ENCODE measurements at places on chromosomes 13 and 19.

DNA sequence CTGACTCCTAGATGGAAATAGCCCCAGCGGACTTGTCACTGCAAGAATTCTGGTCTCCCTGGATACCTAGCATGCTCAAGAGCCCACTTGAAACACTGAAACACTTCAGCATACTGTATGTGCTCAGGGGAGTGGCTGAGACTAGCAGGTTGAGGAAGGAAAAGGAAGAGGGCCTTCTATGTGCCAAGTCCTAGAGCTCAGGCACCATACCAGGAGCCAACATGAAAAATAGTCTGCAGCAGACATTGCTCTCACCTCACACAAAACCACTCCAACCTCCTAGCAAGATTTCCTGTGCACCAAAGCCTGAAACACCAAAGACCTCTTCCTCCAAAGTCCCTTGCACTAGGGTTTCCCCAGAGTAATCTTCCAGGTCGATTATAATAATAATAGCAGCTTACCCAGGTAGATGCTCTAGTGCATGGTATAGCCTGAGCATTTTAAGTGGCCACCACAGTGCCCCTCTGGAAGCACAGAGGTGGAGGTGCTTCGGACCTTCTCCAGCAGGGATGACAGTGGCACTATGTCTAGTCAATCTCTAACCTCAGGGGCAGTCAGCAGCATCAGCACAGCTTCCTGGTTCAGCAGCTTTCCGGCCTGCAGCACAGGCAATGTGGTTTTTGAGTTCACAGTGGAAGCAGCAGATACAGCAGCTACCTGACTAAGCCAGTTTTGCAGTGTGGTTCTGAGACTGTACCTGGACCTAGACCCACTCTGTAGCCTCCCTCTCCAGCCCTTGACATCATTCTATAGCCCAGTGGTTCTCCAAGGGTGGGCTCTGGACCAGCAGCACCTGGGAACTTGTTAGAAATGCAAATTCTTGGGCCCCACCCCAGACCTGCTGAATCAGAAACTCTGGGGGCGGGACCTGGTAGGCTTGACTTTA lies 45.6 kb upstream of the UBE2L5 start:
- DNase-seq = no peak

DNA sequence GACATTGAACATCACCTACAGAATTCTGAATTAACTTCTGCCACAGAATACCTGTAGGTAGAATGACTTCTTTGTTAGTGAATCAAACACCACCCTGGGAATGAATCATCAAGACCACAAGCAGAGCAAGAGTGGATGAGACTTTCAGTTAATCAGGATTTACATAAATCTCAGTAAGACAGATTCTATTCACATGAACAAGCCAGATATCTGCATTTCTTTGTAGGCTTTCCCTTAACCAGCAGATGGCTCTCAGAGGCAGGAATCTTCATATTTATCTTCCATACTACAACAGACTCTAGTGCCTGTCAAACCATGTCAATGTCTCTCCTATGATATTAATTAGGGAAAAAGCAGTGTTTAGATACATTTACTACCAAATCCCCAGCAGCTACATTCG lies 412.1 kb downstream of the KLF12 start:
- peak; percentile 28 for DNase-seq

GRCh38 chr19:39795001-39795400 lies 16.3 kb downstream of the LEUTX start:
- no peak for DNase-seq

DNA sequence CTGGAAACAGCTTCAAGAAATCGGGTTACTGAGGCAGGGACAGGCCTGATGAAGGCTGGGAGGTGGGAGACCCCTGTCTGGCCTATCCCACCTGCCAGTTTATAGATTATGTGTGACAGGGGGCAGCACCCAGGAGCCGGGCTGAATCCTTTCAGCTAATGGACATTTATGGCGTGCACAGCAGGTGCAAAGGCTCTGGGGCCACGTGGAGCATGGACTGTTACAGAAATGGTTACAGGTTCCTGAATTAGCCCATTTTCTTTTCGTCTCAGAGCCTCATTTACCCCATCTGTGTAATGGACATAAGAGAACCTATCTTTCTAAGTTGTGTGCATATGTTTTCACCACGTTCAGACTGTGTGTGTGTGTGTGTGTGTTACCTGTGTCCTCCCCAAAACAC lies 34.4 kb upstream of the TNFAIP8L1 start:
- no peak for DNase-seq

DNA sequence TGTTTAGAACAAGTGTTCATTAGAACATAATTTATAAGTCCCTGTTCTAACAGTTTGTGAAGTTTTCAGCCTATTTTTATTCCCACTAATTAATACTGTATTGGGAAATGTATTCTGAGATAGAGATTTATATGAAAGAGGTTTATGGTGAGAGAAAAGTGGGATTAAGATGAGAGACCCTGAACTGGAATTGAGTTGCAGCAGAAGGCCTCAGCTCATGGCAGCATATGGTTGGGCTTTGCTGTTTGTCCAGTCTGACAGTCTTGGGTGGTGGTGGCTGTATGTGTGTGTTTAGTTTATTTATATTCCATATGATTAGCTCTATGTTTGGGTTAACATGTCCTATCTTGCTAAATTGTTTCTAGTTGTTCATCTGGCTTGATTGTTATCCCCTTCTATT lies 575.1 kb downstream of the SLITRK5 start:
- DNase-seq = no peak

DNA sequence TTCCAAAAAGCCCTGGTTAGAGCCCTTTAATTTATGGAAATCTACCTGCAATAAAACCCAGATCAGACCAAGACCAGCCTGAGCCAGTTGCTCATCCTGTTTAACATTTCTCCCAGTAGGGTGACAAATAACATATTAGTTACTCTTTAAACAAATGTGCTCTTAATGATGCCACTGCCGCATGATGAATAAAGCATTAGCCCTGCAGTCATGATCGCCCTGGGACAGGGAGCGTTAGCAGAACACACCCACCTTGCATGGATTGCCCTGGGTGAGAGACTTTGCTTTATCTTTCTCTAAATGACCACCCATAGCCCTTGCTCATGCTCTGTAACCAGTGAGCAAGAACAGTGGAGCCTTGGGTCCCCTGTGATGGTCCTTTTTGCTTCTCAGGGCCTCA lies 362.4 kb downstream of the ENOX1 start:
- no peak for DNase-seq

DNA sequence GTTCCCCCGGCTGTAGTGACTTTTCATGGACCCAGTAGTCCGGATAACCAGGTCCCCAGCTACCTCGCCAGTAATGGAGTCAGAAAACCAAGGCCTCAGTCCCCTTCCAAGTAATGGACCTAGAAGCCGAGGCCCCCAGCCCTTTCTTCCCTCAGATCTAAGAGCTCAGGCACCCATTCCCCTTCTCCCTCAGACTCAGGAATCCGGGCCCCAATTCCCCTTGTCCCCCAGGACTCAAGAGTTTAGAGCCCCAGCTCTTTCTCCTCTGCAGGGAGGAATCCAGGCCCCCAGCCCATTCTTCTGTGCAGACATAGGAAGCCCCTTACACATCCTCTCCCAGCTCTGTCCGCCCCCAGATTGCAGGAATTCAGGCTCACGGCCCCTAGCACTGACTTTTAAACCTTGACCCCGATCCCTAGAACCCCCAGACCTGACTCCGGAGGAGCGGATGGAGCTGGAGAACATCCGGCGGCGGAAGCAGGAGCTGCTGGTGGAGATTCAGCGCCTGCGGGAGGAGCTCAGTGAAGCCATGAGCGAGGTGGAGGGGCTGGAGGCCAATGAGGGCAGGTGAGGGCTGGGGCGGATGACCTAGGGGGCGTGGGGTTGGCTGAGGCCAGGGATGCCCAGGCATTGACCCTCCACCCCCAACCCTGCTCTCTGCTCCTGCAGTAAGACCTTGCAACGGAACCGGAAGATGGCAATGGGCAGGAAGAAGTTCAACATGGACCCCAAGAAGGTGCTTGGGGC lies 938 bp downstream of the CYTH2 start:
- DNase-seq = no peak

GRCh38 chr19:55145232-55145631 lies 3.8 kb downstream of the TNNT1 start:
- DNase-seq = no peak

GRCh38 chr19:604355-604754 lies 14.7 kb downstream of the HCN2 start:
- DNase-seq = no peak

DNA sequence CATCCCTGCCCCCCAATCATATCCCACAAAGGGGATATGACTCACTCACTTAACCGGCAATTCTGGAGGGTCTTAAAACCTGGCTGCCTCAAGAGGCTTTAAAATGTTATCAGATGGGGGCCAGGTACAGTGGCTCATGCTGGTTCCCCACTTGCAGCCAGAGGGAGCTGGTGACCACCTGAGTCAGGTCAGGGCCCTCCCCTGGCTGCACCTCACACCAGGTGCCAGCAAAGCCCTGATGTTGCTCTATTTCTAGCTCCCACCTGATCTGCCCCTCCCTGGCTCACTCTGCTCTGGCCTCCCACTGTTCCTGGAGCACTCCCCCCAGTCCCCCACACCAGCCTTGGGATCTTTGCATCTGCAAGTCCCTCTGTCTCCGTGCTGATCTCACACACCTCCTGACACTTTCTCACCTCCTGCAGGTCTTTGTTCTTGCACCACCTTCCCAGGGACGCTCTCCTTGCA lies 14.2 kb downstream of the HPN start:
- DNase-seq = peak; percentile 44

DNA sequence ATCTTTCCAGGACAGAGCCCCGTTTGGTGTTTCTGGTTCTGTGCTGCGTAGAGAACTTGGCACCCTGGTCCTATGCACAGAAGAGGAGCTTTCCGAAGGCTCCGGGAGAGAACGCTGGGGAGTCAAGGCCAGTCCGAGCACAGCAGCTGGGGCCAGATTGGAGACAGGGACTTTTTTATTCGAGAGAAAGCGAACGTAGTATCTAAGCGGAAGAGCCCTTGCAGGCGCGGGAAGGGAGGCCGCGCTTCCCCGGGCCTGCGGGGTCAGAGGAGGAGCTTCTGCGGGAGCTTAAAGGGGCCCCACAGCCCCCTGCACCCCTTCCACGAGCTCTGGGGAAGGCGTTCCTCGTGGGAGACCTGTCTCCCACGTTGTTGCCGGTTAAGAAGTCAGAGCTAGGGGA lies 48.6 kb upstream of the ARHGEF7 start:
- no peak for DNase-seq

- no peak for DNase-seq
Measured at GRCh38 chr19:35629332-35629633, 447 bp downstream of the RBM42 start.

DNA sequence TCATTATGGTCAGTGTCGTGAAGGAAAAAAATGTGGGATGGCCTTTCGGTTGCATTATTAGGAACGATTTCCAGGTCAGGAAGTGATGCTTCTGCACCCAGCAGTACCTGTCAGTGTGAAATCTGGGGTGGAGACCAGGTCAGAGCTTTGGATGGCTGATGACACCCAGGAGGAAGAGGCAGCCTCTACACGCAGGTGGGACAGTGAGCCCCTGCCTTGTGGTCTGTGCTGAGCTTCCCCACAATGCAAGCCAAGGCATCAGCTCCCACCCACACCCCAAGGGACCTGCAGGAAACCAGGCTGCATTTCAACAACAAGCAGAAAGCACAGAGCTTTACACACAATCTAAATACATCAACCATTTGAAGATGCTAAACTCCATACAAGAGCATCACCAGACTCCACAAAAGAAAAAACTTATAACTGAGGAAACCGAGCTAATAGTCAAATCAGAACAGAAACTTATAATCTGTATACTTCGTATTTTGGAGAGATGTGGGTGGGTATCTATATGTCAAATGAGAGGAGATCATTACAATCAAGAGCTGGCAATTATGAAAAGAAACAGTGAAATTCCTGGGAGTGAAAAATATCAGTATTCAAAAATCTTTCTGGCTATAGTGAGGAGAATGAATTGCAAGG lies 130.1 kb downstream of the ZDHHC20 start:
- no peak for DNase-seq

- no peak for DNase-seq
Measured at GRCh38 chr19:3229888-3230496, 5.5 kb downstream of the CELF5 start.

- DNase-seq = no peak
Measured at GRCh38 chr19:52535771-52536447, 8.4 kb downstream of the ZNF808 start.

DNA sequence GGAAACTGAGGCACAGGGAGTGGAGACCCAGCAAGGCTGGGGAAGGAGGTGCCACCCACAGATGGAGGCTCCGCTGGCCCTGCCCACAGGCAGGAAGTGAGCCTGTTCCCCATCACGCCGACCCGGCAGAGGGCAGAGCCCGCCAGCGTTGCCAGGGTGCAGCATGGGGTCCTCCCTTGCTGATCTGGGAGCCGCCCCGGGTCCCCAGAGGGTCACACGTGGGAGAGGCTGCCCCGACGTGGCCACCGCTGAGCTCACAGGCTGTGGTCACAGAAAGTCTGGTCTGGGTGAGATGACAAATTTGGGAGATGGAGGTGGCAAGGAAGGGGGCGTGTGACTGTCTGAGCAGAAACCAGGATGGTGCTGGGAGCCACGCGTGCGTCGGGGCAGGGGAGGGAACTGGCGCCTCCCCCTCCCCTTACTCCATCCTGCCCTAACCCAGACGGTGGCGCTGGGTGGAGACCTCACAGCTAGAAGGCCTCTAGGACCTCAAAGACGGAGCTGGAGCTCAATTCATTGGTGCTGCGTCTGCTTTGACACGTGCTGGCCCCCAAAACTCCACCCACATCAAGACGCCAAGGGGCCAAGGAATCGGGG lies 7.7 kb downstream of the MEX3D start:
- DNase-seq = no peak

- DNase-seq = no peak
Measured at GRCh38 chr13:91748416-91749089, 350.1 kb downstream of the GPC5 start.

- DNase-seq = no peak
Measured at GRCh38 chr13:36789061-36789460, 30.0 kb upstream of the RFXAP start.

DNA sequence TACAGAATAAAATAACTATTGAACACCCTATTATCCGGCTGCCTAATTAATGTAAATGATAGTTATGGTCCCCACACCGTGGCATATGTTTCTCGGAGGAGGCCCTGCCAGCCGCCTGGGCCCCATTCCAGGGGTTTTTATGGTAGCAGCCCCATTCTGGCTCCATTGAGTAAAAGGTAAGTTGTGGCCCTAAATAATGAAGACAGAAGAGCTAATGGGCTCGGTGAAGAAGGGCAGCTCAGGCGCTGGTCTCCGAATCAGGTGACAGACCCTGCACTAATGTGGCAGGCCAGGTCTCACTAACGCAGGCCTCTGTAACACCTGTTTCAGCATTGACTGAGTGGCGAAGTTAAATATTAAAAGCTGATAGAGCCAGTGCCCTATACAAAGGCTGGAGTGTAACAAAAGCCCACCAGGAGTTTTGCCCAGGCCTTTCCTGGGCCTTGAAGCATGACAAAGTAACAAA lies 19.1 kb downstream of the POP4 start:
- no peak for DNase-seq

All from urothelium cell line (cell line).